Stimulated activated CD8-positive, alpha-beta memory T cell treated with anti-CD3 and anti-CD28 coated beads, Interleukin-2, amount 100 ng/mL, for 1 hour (primary cell): ENCODE measurements at places on chromosomes 2 and 18.

GRCh38 chr2:232170396-232170795 lies 208.2 kb upstream of the ALPP start:
- DNase-seq: no peak

DNA sequence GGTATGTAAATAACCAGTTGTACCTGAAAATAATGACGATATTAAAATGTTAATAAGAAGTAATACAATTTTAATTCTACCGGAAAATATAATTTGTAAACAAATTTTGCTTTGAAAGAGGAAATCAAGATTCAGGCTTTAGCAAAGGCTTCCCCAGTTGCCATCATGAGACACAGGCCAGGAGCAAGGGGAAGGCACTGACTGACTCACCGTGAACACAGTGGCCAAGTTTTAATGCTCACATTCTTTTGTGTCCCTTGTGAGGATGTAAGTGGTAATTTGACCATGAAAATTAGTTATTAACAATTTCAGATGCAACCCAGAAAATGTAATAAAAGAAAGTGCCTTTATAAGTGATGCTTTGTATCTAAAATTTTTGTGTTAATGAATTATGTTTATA lies 164.1 kb downstream of the GREB1L start:
- no peak for DNase-seq

DNA sequence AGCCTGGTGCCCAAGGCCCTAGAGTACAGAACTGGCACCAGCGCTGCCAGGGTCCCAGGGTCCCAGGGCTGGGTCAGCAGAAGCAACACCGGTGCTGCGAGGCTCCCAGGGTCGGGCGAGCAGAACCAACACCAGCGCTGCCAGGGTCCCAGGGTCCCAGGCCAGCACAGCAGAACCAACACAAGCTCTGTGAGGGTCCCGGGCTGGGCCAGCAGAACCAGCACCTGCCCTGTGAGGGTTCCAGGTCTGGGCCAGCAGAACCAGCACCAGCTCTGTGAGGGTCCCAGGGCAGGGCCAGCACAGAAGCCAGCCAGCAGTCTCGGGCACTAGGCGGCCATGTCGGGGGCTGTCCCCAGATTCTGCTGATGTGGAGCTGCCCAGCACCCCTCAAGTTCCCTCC lies 93.1 kb downstream of the GALR1 start:
- no peak for DNase-seq

DNA sequence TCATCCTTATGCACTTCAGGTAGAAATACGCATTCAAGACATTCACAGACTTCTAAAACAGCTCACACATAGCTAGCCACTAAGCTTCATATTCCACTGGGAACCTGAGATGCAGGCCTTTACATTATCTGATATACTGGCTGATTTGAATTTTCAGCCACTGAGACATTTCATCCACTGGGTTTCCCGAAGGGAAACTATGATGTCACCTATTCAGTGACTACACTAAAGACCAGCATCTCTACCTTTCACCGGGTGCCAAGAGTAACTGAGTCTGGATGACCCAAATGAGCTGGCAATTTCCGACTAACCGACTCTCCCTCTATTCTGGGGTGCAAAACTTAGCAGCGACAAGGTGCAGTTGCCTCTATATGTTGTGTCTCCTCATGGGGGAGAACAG lies 31.8 kb upstream of the SP140L start:
- no peak for DNase-seq

GRCh38 chr2:159051661-159052060 lies 83.2 kb downstream of the TANC1 start:
- DNase-seq: no peak

DNA sequence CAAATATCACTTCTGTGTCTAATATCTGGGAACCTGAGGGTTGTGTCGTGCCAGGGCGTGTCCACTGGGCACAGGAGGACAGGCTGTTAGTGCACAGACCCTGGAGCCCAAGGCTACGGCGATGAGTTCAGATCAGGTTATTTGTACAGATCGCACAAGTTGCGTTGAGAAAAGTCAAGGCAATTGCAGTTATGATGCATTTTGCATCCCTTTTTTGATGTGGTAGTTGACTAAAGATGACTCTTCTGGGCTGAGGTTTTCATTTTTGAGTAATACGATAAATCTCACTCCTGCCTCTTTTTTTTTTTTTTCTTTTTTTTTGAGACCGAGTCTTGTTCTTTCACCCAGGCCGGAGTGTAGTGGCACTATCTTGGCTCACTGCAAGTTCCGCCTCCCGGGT lies 7.2 kb downstream of the RBFA start:
- no peak for DNase-seq

- no peak for DNase-seq
These were observed 235.9 kb downstream of the TFCP2L1 start for GRCh38 chr2:121049131-121049530.

DNA sequence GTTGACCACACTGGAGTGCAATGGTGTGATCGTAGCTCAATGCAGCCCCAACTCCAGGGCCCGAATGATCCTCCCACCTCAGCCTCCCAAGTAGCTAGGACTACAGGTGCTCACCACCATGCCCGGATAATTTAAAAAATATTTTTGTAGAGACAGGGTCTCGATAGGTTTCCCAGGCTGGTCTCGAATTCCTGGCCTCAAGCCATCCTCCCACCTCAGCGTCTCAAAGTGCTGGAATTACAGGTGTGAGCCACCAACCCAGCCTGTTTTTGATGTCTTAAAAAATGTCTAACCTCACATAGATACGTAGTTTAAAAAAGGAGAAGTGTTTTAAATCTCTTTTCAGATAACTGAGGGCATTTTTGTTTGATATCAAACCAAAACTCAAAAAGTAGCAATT lies 37.6 kb downstream of the IMPA2 start:
- DNase-seq: no peak

GRCh38 chr2:202758604-202759003 lies 113.0 kb downstream of the ICA1L start:
- no peak for DNase-seq

- DNase-seq: no peak
These were observed 74.6 kb upstream of the GALNT5 start for GRCh38 chr2:157182834-157183396.

DNA sequence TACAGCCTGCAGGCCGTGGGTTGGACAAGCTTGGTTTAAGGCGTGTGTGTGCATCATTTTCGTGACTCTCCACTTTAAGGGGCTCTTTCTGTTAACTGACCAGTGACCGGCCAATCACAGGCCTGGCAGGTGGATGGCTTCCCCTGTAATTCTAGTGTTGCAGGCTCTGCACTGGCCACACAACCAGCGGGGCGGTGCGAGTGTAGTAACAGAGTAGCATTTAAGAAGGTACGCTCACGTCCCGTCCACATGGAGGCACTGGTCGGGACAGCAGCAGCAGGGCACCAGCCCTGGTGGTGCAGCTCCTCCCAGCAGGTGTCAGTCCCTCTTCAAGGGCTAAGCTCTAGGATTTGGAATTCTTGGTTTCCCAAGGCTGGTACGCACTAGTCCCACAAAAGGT lies 8.0 kb upstream of the ANO7 start:
- DNase-seq: no peak

DNA sequence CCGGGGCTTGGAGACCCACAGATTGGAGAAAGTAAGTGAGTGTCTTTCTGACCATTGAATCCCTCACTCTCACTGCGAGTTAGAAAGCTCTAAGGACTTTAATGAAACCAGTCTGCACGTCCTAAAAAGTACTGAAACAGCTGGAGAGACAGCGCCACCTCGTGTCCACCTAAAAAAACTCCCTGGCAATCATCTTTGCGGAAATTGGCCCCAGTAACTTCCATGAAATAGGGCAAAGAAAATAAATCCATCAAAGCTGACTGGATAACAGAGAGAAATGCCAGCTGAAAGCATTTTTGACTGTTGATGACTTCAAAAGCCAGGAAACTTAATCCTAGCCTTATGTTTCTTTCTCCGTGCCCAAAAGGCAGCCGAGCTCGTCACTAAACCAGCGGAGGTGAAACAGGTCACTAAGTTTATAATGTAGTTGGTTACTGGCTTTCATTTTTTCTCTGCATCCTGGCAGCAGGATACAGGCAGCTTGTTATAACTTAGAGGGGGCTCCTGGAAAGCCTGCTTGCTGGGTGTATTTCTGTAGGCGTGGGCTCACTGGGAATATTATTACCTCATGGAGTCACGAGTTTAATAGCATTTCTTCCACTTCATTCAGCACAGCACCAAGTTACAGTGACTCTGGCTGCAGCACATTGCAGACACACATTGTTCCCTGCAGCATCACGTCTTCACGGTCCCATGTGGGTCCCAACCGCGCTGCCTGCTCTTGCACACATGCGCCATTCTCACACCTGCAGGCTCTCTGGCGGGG lies 266.5 kb downstream of the HRH4 start:
- peak; percentile 8 for DNase-seq

- no peak for DNase-seq
These were observed 13.7 kb upstream of the TET3 start for GRCh38 chr2:73970850-73971471.

- no peak for DNase-seq
These were observed 3.4 kb downstream of the HS6ST1 start for GRCh38 chr2:128315122-128315828.
